ENCODE measurements at places on chromosomes 5 and 9. TPM values are rescaled to one million over a fixed set of nuclear protein-coding genes. Genes with fewer than 3 reads are reported as not detected.

Gene CERT1
- total RNA-seq, result 37.0 TPM

Gene SH3PXD2B
- total RNA-seq, result 6.7 TPM

Gene MARCOL
- not detected for total RNA-seq

Gene C9orf50
- total RNA-seq, result not detected

Gene GARIN3
- total RNA-seq, result not detected

Gene TLX3
- 0.15 TPM for total RNA-seq

Gene FST
- total RNA-seq, result 0.50 TPM

Gene CNTNAP3
- total RNA-seq, result 8.4 TPM

Gene TUSC1
- total RNA-seq, result 21.6 TPM

Gene AIF1L
- 93.8 TPM for total RNA-seq
